Left renal pelvis (tissue), 4 donors: ENCODE measurements at places on chromosomes 3 and 15. TPM values are rescaled to one million over a fixed set of nuclear protein-coding genes. Genes with fewer than 3 reads are reported as not detected.

- DNase-seq, result no peak
Observed at GRCh38 chr15:31782951-31783350, 247.4 kb upstream of the CHRNA7 start.

DNA sequence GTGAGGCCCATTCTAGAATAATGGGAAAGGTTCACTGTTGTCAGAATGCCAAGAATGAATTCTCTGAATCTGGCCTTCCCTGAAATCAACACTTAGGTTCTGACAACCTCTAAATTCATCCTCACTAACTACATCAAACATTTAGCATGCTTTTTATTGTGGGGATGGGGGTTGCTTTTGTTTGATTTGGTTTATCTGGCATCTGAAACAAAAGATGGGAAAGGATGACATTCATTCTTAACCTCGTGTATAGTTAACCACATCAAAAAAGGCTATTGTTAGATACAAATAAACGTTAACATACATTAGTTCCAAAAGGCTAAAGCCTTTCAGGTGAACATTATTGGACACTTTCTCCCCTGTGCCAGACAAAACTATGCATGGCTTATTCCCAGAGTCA lies 357.3 kb downstream of the FHIT start:
- no peak for DNase-seq

DNA sequence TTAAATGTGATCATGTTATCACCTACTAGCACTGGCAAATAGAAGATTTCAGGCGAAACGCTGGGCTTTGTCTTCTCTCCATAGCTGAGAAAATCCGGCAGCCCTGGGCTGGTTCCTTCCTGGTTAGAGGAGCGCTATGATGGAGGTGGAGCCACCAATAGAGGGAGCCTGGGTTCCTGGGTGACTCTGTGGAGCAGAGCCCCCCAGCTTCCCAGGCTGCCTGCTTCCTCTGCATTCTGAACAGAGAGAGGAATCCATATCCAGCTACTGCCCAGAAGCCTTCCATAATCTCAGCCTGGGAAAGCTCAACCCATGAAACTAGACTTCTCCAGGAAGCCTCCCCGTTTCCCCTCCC lies 32.6 kb upstream of the IQSEC1 start:
- DNase-seq, result no peak

Gene ARF4
- 313 TPM for polyA plus RNA-seq

- DNase-seq, result no peak
Observed at GRCh38 chr15:82790321-82790720, 15.5 kb downstream of the FSD2 start.

DNA sequence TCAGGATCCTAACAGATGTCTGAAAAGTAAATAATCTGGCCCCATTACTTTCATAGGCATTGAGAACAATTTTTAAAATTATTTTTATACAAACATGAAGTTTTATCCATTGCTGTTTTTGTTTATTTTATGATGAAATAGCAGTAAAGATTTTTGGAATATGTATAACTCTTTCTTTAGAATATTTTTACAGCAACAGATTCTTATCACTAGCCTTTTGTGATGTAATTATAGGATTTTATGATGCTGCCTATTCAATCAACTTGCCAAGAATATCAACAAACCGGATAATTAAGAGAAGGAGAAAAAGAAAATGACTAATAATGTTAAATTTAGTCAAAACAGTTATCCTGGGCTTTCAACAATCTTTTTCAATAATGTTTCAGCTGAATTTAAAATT lies 386.3 kb downstream of the ZIC1 start:
- DNase-seq, result no peak

- no peak for DNase-seq
Observed at GRCh38 chr3:67382536-67382935, 271.9 kb downstream of the SUCLG2 start.

DNA sequence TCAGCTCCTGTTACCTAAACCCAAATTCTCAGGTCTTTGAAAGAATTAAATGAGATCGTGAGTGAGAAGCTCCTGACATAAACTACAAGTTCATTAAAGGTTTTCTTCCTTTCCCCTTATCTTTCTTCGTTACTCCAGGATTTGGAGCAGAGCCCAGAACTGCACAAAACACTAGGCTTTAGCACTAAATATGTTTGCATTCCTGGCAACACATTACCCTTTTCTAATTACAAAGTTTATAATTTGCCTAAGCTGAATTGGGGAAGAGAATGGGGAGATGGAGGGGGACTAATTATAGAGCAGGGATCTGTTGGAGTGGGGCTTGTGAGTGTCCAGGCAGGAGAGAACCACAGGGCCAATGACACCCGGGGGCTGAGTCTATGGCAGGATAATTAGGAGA lies 109.7 kb downstream of the SV2B start:
- no peak for DNase-seq

- DNase-seq, result no peak
Observed at GRCh38 chr3:77319711-77320110, 279.8 kb downstream of the ROBO2 start.

- DNase-seq, result no peak
Observed at GRCh38 chr3:159634483-159634882, 354.2 kb upstream of the IL12A start.

Gene MYZAP
- polyA plus RNA-seq, result 5.2 TPM

GRCh38 chr3:144957398-144958101 lies 985.9 kb downstream of the DIPK2A start:
- DNase-seq, result no peak

Gene TMEM45A
- 28.4 TPM for polyA plus RNA-seq

GRCh38 chr15:35748105-35748504 lies 202.1 kb upstream of the DPH6 start:
- DNase-seq, result no peak

Gene PARP15
- 1.1 TPM for polyA plus RNA-seq

- no peak for DNase-seq
Observed at GRCh38 chr3:16913264-16913580, 28.5 kb downstream of the PLCL2 start.

- DNase-seq, result no peak
Observed at GRCh38 chr3:134613006-134613520, 37.8 kb downstream of the KY start.

DNA sequence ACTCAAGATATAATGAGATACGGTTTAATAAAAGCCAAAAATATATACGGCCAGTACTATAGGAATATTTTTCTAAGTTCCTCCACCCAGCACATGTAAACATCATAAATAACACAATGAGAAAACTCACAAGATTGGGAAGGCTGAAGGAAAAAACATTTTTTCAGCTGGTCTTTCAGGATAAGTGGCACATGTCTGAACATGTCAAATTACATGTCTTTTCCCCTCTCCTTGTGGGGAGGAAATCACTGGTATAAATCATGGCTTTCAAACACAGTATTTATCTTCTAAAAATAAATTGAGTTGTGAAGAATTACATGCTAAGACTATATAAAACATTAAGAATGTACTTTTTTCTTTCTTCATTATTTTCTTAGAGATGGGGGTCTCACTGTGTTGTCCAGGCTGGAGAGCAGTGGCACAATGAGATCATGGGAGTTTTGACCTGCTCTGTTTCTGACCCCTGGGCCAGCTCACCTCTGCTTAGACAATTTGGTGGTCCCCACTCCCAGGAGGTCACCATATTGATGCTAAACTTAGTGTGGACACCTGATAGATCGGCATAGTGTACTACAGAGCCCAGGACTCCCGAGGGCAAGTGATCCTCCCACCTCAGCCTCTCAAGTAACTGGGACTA lies 32.8 kb downstream of the ETV5 start:
- no peak for DNase-seq

DNA sequence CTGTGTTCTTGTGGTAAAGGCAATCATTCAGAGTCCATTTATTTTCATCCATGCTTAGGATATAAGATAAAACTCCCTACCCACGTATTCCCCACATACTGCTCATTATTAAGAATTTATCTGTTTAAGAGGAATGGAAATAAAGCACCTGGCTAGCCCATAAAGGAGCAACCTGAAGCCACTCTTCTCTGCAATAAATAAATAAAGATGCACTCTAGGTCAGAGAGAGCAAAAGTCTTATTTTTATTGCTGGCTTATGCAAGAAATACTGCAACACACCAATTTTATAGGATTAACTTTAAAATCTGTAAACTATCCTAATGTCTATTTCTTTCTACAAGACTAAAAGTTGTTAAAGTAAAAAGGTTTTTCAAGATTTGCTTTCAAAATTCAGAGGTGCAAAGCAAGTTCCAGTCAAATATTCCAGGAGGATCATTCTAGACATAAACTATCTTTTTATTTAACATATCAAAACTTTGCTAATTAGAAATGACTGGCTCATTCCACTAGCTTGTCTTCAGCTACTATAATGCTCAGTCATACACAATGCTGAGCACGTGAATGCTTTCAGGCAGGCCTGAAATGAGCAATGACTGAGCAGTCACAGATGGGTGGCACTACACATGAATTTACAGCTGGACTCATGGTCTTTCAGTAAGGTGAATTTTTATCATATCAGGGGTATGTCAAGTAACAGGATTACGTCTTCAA lies 7.1 kb downstream of the TJP1 start:
- DNase-seq, result no peak
